ENCODE measurements at places on chromosomes 1 and 21. TPM values are rescaled to one million over a fixed set of nuclear protein-coding genes. Genes with fewer than 3 reads are reported as not detected.
A peak's percentile ranks its signal among the peaks of the same experiment; 100 is the strongest.

DNA sequence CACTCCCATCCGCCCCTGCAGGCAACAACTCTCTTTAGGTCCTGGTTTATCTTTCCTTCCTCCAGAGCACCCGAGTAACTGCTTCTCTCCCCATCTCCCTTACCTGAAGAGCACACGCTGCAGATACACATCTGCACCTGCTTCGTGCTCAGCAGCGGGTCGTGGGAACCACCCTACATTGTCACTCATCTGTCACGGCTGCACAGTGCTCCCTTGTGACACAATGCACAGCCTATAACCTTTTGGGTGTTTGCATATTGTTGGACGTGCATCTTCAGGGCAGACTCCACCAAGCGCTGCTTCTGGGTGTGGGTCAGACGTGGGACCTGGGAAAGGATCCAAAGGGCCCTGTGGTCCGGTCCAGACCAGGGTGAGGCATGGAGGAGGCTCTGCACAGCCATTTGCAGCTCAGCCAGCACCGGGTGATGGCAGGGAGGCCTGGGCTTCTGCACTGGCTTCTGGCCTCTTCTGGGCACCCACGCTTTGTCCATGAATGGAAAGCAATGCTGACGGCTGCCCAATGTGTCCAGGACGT is 42.5 kb downstream of the WDR4 start:
- DNase-seq = peak; percentile 9

GRCh38 chr1:158022554-158023312 is 29.3 kb downstream of the KIRREL1 start:
- peak; percentile 60 for DNase-seq

GRCh38 chr1:208825300-208825699 is 581.1 kb upstream of the PLXNA2 start:
- no peak for DNase-seq

DNA sequence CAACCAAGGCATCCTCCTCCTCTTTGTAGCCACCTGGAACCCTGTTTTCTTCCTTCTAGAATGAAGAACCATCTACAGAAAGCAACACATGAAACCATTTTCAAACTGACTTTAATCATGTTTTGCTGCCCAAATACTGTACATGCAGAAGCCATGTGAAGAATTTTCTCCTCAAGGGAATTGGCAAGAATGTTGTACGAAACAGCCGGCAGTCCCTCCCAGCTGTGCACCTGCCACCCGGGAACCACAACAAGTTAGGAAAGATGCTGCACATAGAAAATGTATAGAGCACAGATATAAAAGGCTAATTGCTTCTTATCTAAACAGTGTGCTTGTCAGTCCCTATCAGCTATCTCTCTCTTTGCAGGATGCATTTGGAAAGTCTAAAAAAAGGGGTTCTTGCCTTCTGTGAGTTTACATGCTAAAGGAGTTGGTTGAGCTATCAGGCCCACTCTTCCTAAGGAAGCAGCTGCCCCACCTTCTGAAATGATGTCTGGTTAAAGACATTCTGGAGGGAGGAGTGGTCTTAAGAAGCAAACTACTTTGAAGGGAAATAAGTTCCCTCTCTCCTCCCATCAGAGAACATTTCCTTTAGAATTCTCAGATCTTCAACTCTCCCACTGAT is 44.8 kb downstream of the RIMS3 start:
- no peak for DNase-seq

- no peak for DNase-seq
Observed at GRCh38 chr1:187624812-187625545, 796.2 kb downstream of the PLA2G4A start.

DNA sequence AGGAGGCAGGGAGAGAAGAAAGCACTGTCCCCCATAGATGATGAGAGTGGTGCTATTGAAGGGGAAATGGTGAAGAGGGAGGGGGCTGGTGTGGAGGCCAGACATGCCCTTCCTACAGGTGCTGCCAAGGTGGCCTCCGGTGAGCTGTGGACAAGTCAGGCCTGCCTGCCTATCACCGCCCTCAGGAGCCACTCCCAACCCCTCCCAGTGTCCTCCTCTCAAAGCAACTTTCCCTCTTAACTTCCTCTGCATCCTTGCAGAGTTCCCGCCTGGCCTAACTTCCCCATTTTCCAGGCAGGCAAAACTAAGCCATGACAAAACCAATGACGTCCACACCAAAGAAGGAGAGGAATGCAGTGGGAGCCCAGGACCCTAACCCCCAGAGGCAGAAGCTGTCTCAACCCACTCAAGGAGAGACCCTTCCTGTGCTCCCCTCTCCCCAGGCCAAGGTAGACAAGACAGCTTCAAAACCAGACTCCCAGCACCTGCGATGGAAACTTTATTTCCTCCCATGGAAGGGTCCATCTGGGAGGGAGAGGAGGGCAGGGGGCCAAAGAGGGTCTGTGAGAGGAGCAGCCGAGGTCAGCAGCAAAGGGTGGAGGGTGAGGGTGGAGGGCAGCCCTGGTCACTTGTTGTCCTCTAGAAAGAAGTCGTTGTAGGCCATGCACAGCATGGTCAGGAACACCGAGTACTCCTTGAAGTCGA is 1.0 kb upstream of the S100A6 start:
- no peak for DNase-seq

- DNase-seq = no peak
Observed at GRCh38 chr1:151265446-151266236, 11.1 kb downstream of the PSMD4 start.

GRCh38 chr1:47323599-47324031 is 9.7 kb upstream of the STIL start:
- DNase-seq = no peak

GRCh38 chr1:84525779-84526178 is 19.4 kb upstream of the GNG5 start:
- DNase-seq = no peak

GRCh38 chr1:151325231-151325630 is 2.0 kb downstream of the PI4KB start:
- no peak for DNase-seq

GRCh38 chr1:41622859-41623732 is 138.6 kb upstream of the EDN2 start:
- no peak for DNase-seq

GRCh38 chr1:214847071-214847810 is 235.3 kb upstream of the KCNK2 start:
- no peak for DNase-seq

- no peak for DNase-seq
Observed at GRCh38 chr1:107162745-107163144, 21.9 kb downstream of the NTNG1 start.

GRCh38 chr1:56029319-56030003 is 549.9 kb downstream of the PLPP3 start:
- no peak for DNase-seq

Gene TRPM2
- 0.29 TPM for total RNA-seq

Gene RAB29
- 13.3 TPM for total RNA-seq

Gene OR6K6
- not detected for total RNA-seq

Gene CFHR3
- not detected for total RNA-seq

Gene SPRR2G
- not detected for total RNA-seq
